ENCODE measurements at places on chromosomes 11 and 22. TPM values are rescaled to one million over a fixed set of nuclear protein-coding genes. Genes with fewer than 3 reads are reported as not detected.

- H3K4me1 ChIP-seq = peaks cover 25% of the 10 kb centered on the region
- H3K27me3 ChIP-seq = no peaks in the 10 kb centered on the region
- H3K27ac ChIP-seq = peak overlapping the region; percentile 84
- no peak for DNase-seq
- peak overlapping the region; percentile 54 for H3K4me3 ChIP-seq
These were observed 1.0 kb upstream of the SLC25A1 start for GRCh38 chr22:19179497-19180048.

DNA sequence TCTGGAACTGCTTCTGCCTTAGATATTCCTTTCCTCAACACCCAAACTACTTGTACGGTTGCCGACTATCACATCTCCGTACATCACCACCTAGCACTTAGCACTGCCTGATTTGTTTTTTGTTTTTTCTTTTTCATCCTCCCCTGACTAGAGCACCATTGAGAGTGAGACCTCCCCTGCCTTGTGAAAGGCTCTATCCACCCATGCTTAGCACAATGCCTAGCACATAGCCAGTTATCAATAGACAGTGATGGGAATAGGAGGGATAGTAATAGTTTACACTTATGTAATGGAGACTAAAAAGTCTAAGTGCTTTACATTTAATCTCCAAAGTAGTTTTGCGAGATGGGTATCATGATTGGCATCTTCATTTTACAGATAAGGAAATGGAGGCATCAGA is 115.8 kb downstream of the LDLRAD3 start:
- H3K4me3 ChIP-seq = no peak overlapping the region
- no peaks in the 10 kb centered on the region for H3K36me3 ChIP-seq
- H3K27me3 ChIP-seq = no peaks in the 10 kb centered on the region
- H3K4me1 ChIP-seq = peaks cover 4% of the 10 kb centered on the region

DNA sequence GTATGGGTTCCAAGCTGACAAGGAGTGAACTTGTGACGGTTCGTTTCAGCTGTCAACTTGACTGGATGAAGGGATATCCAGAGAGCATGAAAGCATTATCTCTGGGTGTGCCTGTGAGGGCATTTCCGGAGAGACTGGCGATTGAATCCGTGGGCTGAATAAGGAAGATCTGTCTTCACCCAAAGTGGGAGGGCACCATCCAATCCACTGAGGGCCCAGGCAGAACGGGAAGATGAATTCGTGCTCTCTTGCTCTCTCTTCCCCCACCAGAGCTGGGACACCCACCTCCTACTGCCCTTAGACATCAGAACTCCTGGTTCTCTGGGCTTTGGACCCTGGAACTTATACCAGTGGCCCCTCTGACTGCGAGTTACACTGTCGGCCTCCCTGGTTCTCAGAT is 15.5 kb upstream of the CD81 start:
- H3K4me1 ChIP-seq = peaks cover 11% of the 10 kb centered on the region
- no peak for DNase-seq
- no peak overlapping the region for H3K4me3 ChIP-seq
- H3K36me3 ChIP-seq = no peaks in the 10 kb centered on the region
- H3K27me3 ChIP-seq = peaks cover 29% of the 10 kb centered on the region
- H3K27ac ChIP-seq = no peak overlapping the region

DNA sequence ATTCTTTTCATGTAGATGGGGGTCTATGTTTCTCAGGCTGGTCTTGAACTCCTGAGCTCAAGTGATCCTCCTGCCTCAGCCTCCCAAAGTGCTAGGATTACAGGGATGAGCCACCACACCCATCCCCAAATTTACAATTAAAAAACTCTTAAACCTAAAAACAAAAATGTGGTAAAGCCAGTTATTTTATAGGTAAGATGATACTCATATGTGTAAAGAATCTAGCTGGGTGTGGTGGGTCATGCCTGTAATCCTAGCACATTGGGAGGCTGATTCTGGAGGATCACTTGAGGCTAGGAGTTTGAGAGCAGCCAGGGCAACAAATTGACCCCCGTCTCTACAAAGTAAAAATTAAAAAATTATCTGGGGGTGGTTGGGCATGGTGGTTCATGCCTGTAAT is 4.0 kb upstream of the RBM14 start:
- no peak overlapping the region for H3K27ac ChIP-seq
- no peaks in the 10 kb centered on the region for H3K36me3 ChIP-seq
- DNase-seq = no peak
- no peak overlapping the region for H3K4me3 ChIP-seq
- H3K4me1 ChIP-seq = peaks cover 14% of the 10 kb centered on the region
- H3K27me3 ChIP-seq = no peaks in the 10 kb centered on the region

GRCh38 chr11:134863294-134863693 is 451.3 kb upstream of the B3GAT1 start:
- no peak overlapping the region for H3K4me3 ChIP-seq
- DNase-seq = no peak
- no peaks in the 10 kb centered on the region for H3K27me3 ChIP-seq
- H3K27ac ChIP-seq = no peak overlapping the region
- no peaks in the 10 kb centered on the region for H3K4me1 ChIP-seq
- H3K36me3 ChIP-seq = no peaks in the 10 kb centered on the region

ANKK1 gene
- 0.21 TPM for total RNA-seq

Data from esophagus squamous epithelium (tissue), 5 donors.